ENCODE measurements at places on chromosomes 6 and 20.

DNA sequence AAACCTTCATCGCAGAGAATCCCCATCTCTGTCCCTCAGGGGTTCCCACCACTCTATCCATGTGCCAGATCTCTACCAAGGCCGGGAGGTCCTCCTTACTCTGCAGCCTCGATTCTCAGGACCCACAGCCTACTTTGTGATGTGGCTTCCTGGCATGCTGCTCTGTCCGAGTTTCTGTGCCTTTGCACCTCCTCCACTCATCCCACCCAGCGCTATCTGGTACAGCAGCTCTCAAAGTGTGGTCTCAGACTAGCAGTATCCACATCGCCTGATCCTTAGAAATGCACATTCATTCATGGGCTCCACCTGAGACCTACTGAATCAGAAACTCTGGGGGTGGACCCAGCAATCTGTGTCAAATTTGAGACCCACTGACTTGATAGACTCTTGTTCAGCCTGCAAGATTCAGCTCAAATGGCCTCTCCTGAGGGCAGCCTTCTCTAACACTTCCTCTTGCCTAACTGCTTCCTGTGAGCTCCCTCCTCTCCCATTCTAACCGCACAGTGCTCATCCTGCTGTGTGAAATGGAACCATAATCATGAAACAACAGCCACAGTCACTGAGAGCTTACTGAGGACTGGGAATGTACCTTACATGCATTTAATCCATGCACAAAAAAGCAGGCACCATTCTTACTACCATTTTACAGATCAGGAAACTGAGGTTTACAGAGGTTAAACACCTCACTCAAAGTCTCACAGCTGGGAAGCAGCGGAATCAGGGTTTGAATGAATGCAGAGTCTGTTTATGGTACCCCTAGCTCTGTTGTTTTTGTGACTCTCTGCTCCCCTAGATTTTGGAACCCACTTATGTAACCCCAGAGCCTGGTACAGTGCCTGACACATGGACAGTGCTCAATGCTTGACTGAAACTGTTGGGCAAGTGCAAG, 69.4 kb downstream of the JPH2 start:
- no peak for DNase-seq

GRCh38 chr6:127131772-127132376, 13.4 kb downstream of the RSPO3 start:
- no peak for DNase-seq

DNA sequence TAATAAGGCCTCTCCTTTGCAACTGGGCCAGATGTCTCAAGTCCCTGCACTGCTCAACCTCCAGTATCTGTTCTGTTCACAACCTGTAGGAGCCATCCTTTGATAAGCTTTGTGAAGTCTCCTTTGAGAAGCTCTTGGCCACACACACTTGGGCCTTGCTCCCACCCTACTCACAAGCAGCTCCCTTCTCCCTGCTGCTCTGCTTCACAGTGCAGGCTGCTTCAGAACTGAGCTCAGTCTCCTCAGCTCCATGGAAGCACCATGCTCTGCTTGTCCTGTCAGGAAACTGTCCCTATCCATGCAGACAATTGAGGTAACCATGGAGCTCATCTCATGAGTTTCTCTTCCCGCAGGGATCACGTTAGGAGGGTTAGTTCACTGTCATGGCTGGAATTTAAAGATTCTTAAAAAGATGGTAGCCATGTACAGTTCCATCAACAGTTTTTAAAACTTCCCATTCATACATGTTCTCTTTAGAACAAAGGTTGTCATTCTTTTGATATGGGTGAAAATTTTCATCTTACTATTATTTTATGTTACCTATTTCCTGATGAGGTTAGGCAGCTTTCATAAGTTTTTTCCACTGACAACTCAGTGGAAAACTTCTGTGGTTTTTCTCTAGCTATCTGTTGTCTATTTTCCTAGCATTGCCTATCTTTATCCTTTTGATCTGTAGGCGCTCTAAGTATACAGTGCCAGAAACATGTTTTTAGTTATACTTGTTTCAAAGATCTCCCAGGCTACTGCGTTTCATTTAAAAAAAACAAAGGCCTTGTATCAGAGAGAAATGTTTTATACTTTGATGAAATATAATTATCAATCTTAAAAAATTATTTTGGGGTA, 62.6 kb downstream of the AK9 start:
- no peak for DNase-seq

GRCh38 chr6:109014606-109015005, 80.0 kb downstream of the SESN1 start:
- no peak for DNase-seq

DNA sequence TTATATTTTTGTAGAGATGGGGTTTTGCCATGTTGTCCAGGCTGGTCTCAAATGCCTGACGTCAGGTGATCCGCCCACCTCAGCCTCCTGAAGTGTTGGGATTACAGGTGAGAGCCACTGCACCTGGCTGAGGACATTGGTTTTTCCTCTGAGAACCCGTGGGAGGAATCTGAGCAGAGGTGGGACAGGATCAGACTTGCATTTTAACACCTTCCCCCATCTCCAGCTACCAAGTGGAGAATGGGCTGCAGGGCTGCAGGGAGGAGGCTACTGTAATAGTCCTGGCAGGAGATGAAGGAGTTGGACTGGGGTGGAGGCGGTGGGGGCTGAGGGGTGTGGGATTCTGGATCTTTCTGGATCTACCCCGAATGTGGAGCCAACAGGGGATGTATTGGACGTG, 24.5 kb downstream of the FAM110A start:
- DNase-seq, result no peak

- DNase-seq, result no peak
These were observed 20.4 kb downstream of the MAFB start for GRCh38 chr20:40668449-40669228.

DNA sequence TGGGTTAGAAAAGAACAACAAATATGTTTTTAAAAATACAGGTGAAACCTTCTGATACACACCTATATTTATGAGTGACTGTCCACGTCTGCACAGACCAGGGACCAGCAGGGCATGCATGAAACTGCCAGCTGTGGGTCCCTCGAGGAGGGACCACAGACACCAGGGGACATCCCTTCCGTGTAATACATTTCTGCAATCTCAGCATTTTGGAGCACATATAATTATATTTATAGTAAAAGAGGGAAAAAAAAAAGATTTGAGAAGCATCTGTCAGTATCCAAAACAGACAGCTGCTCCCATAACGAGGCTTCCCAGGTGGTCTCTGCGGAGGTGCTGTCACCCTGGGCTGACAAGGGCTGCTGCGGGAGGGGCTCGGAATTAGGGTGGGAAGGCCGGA, 40.2 kb downstream of the PMEPA1 start:
- no peak for DNase-seq

GRCh38 chr20:1440024-1440423, 26.6 kb downstream of the NSFL1C start:
- no peak for DNase-seq

DNA sequence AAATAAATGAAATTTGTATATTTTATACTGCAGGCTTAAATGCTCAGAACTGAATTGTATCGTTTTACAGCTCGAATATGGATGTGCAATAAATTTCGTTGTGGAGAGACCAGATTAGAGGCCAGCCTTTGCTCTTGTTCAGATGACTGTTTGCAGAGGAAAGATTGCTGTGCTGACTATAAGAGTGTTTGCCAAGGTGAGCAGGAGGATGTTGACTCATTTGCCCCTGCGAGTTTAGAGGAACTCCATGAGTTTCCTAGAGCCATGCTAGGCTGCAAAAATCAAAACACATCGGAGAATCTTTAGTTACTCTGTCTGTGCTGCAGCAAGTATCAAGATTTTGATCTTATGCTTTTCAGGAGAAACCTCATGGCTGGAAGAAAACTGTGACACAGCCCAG, 15.4 kb downstream of the ENPP3 start:
- no peak for DNase-seq

- DNase-seq, result no peak
These were observed 95.9 kb downstream of the SSR1 start for GRCh38 chr6:7216941-7217621.

GRCh38 chr20:19396460-19397081, 184.1 kb downstream of the SLC24A3 start:
- DNase-seq, result no peak

- DNase-seq, result no peak
These were observed 71.9 kb upstream of the CNR1 start for GRCh38 chr6:88238065-88238464.

GRCh38 chr6:6926856-6927255, 180.9 kb upstream of the RREB1 start:
- DNase-seq, result no peak

DNA sequence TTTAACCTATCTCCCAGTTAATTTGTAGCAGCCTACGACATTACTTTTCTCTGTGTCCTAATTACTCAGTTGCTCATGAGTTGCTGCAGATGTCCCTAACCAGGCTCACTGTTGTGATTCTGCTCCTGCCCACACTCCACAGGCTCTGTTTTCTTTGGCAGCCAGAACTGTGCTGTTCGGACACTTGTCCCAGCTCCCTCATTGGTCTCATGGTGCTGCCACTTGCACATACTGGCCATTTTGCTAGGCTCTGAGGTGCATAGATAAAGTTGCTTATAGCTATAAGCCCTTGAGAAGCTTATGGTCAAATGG, 55.0 kb downstream of the NOX3 start:
- no peak for DNase-seq

GRCh38 chr20:20274821-20275220, 93.1 kb upstream of the INSM1 start:
- no peak for DNase-seq

GRCh38 chr6:10769419-10769818, 21.8 kb downstream of the TMEM14B start:
- no peak for DNase-seq

- DNase-seq, result no peak
These were observed 104.5 kb downstream of the NOL4L start for GRCh38 chr20:32480371-32481241.

- DNase-seq, result no peak
These were observed 42.3 kb downstream of the GPR63 start for GRCh38 chr6:96794980-96795379.

DNA sequence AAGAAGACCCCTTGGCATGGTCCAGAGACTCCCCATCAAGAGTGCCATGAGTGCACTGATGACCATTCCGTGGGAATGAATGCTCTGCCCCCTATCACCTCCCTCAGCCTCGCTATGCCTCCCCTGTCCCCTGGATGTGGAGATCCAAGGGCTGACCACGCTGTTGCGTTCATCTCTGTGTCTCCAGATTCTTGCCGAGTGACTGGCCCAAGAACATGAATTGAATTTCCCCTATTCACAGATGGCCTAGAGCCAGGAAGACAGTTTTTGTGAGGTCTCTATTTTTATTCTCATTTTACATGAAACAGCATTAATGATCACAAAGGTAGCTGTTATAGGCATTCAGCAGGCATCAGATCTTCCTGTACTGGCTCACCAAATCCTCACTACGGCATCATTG, 33.6 kb downstream of the MAFB start:
- no peak for DNase-seq

- no peak for DNase-seq
These were observed 27.6 kb upstream of the MRPS18A start for GRCh38 chr6:43715056-43715788.
